H1 (cell line): ENCODE measurements at places on chromosomes 2 and 18.
A peak's percentile ranks its signal among the peaks of the same experiment; 100 is the strongest.

- no peaks in the 10 kb centered on the region for H3K4me1 ChIP-seq
- H3K27ac ChIP-seq, result no peak overlapping the region
- DNase-seq, result peak; percentile 27
- no peaks in the 10 kb centered on the region for H3K36me3 ChIP-seq
Measured at GRCh38 chr2:168849610-168850009, 40.6 kb downstream of the SPC25 start.

- peaks cover 3% of the 10 kb centered on the region for H3K4me1 ChIP-seq
- no peaks in the 10 kb centered on the region for H3K27me3 ChIP-seq
- H3K36me3 ChIP-seq, result no peaks in the 10 kb centered on the region
- DNase-seq, result no peak
- peak overlapping the region; percentile 51; the same call in 1 of the 2 replicates for H3K27ac ChIP-seq
Measured at GRCh38 chr2:174901075-174901474, 104.1 kb downstream of the CHN1 start.

- H3K36me3 ChIP-seq, result no peaks in the 10 kb centered on the region; the same call in 1 of the 2 replicates
- no peaks in the 10 kb centered on the region for H3K4me1 ChIP-seq
- DNase-seq, result no peak
- H3K4me3 ChIP-seq, result no peak overlapping the region
Measured at GRCh38 chr18:26919627-26920026, 54.1 kb upstream of the AQP4 start.

GRCh38 chr2:72211777-72212485 lies 64.3 kb upstream of the CYP26B1 start:
- H3K36me3 ChIP-seq, result no peaks in the 10 kb centered on the region
- H3K4me3 ChIP-seq, result no peak overlapping the region
- H3K27ac ChIP-seq, result no peak overlapping the region
- no peaks in the 10 kb centered on the region for H3K27me3 ChIP-seq
- DNase-seq, result no peak
- no peaks in the 10 kb centered on the region for H3K4me1 ChIP-seq

- DNase-seq, result no peak
- H3K4me1 ChIP-seq, result no peaks in the 10 kb centered on the region
- no peaks in the 10 kb centered on the region for H3K27me3 ChIP-seq
- H3K4me3 ChIP-seq, result no peak overlapping the region
- no peaks in the 10 kb centered on the region for H3K36me3 ChIP-seq
Measured at GRCh38 chr2:138827426-138828054, 47.4 kb upstream of the NXPH2 start.

- H3K27me3 ChIP-seq, result no peaks in the 10 kb centered on the region
- DNase-seq, result no peak
- no peak overlapping the region for H3K4me3 ChIP-seq
- no peaks in the 10 kb centered on the region for H3K4me1 ChIP-seq
Measured at GRCh38 chr18:52950155-52950554, 610.2 kb downstream of the DCC start.

- H3K27ac ChIP-seq, result no peak overlapping the region
- peaks cover 8% of the 10 kb centered on the region for H3K4me1 ChIP-seq
Measured at GRCh38 chr2:1593371-1594122, 150.8 kb downstream of the PXDN start.
